Kidney (tissue), 22 donors: ENCODE measurements at places on chromosomes 16 and 17. TPM values are rescaled to one million over a fixed set of nuclear protein-coding genes. Genes with fewer than 3 reads are reported as not detected.
A peak's percentile ranks its signal among the peaks of the same experiment; 100 is the strongest.

DNA sequence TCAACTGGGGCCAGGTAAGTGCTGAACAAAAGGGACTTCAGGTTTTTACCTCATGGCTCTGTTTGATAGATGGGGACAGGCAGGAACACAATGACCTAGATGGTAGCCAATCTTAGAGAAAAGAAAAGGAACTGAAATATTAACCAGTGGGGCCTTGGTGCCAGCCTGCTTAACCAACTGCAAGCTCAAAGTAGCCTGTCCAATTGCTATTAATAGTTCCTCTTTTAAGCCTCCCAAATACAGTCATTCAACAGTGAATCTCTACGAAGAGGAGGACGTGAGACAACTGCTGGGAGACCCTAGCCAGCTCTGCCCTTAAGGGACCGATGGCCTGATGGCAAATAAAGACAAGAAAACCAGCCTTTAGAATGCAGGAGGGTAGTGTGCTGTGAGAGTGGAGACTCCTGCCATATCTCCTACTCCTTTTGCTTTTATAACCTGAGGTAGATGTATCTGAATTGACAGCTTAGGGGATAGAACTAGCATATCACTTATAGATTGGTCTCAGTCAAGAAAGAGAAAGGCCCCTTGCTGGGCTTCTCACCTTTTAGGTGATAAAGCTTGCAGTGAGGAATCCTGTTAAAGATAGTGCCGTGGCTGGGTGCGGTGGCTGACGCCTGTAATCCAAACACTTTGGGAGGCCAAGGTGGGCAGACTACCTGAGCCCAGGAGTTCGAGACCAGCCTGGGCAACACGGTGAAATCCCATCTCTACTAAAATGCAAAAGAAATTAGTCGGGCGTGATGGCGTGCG is 28.3 kb downstream of the ARSG start:
- no peak overlapping the region for H3K4me3 ChIP-seq
- H3K4me1 ChIP-seq: no peaks in the 10 kb centered on the region
- H3K27me3 ChIP-seq: no peaks in the 10 kb centered on the region
- no peaks in the 10 kb centered on the region for H3K36me3 ChIP-seq
- DNase-seq: no peak
- no peak overlapping the region for H3K27ac ChIP-seq

TAC4 gene
- total RNA-seq: 0.47 TPM

- no peaks in the 10 kb centered on the region for H3K4me1 ChIP-seq
- H3K27me3 ChIP-seq: no peaks in the 10 kb centered on the region
- no peak overlapping the region for H3K27ac ChIP-seq
- H3K36me3 ChIP-seq: no peaks in the 10 kb centered on the region
These were observed 63.7 kb upstream of the LYRM9 start for GRCh38 chr17:27956601-27957445.

DNA sequence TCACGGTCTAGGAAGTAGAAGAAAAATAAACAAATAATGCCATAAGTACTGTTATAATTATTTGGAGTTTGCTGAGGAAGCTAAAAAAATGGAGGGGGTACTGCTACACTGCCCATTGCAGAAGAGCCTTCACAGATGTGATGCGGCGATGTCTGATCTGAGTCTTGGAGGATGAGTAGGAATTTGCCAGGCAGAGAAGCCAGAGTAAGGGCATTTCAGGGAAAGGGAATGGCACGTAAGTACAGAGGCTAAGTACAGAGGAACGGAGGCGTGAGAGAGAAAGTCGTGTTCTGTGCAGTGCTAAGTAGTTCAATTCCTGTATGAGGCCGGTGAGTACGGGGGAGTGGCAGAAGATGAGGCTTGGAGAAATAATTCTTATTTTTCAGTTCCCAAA is 741 bp upstream of the GRB2 start:
- H3K4me1 ChIP-seq: no peaks in the 10 kb centered on the region
- peak overlapping the region; percentile 86 for H3K4me3 ChIP-seq
- DNase-seq: peak; percentile 34

- H3K27ac ChIP-seq: peak overlapping the region; percentile 90
- H3K36me3 ChIP-seq: peaks cover 2% of the 10 kb centered on the region
- H3K27me3 ChIP-seq: no peaks in the 10 kb centered on the region
- DNase-seq: no peak
- peaks cover 55% of the 10 kb centered on the region for H3K4me1 ChIP-seq
These were observed 82.8 kb downstream of the SNX29 start for GRCh38 chr16:12059216-12059769.

GRCh38 chr17:82559566-82560251 is 40.2 kb downstream of the FOXK2 start:
- peaks cover 23% of the 10 kb centered on the region for H3K4me1 ChIP-seq
- no peak overlapping the region for H3K27ac ChIP-seq
- peak; percentile 48 for DNase-seq
- H3K27me3 ChIP-seq: no peaks in the 10 kb centered on the region
- H3K4me3 ChIP-seq: no peak overlapping the region

DNA sequence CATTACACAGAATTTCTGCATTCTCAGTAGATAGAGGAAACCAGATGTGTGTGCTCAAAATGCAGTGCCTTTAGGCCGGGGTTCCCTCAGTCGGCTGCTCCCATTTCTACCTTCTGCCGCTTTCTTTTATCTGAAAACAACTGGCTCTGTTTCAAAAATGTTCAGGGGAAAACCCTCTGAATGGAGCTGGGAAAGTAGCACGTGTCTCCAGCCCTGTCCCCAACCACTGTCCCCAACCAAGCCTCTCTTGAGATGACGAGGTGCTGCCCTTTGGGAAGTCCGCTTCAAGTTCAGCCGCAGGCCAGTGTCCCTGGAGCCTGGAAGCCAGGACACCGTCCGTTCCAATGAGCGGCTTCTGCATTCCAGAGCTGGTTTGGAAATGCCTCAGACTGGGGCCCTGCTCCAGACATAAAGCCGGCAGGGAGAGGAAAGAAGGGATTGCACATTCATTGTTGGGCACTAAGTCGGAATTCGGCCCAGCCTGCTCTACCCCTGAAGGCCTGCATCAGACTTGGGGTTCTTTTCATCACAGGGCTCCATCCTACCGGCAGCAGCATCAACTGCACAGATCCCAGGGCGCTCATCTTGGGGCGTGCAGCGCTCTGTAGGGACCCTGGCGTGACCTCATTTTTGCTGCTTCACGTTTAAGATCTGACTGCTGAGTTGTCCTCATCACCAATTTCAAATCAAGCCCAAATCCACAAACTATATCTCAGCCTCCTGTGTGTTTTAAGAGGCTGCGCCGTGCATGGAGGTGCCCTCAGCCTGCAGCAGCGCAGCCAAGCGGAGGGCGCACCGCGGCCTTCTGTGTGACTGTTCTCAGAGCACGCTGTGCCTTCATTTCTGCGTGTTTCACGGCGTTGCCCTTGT is 111.3 kb downstream of the BANP start:
- H3K4me1 ChIP-seq: peaks cover 8% of the 10 kb centered on the region
- H3K27ac ChIP-seq: no peak overlapping the region
- H3K27me3 ChIP-seq: no peaks in the 10 kb centered on the region
- H3K4me3 ChIP-seq: no peak overlapping the region
- peaks cover 3% of the 10 kb centered on the region for H3K36me3 ChIP-seq

NPIPB6 gene
- total RNA-seq: 2.4 TPM

- DNase-seq: peak; percentile 95
- H3K4me3 ChIP-seq: peak within 1 kb of the TSS; percentile 91
- peak within 1 kb of the TSS; percentile 90 for H3K27ac ChIP-seq
- no peaks in the 10 kb centered on the region for H3K27me3 ChIP-seq
- no peaks in the 10 kb centered on the region for H3K36me3 ChIP-seq
These were observed at the start of gene PRSS8 for GRCh38 chr16:31135535-31136286. PRSS8 (minus strand) TSS chr16:31135727; CDS start chr16:31135498, 229 bp downstream.

- no peak overlapping the region for H3K4me3 ChIP-seq
- H3K4me1 ChIP-seq: no peaks in the 10 kb centered on the region
- no peak for DNase-seq
- no peaks in the 10 kb centered on the region for H3K36me3 ChIP-seq
- no peak overlapping the region for H3K27ac ChIP-seq
- no peaks in the 10 kb centered on the region for H3K27me3 ChIP-seq
These were observed 6.3 kb upstream of the C1QTNF8 start for GRCh38 chr16:1102333-1102700.
